Parietal lobe (tissue), 2 donors: ENCODE measurements at places on chromosomes 7 and 10. TPM values are rescaled to one million over a fixed set of nuclear protein-coding genes. Genes with fewer than 3 reads are reported as not detected.

The MBL2 gene
- total RNA-seq: not detected

The ZNF800 gene
- 36.9 TPM for total RNA-seq

The COL28A1 gene
- 1.3 TPM for total RNA-seq

The NEUROG3 gene
- total RNA-seq: not detected

The C7orf57 gene
- 1.3 TPM for total RNA-seq

The C10orf90 gene
- 0.31 TPM for total RNA-seq

The CLDN3 gene
- total RNA-seq: not detected

The PTN gene
- total RNA-seq: 140 TPM

The JCAD gene
- 11.9 TPM for total RNA-seq

The CHST3 gene
- 7.8 TPM for total RNA-seq

The ZNF282 gene
- 27.5 TPM for total RNA-seq

The AZGP1 gene
- not detected for total RNA-seq

The TRIL gene
- total RNA-seq: 8.8 TPM

The EVX1 gene
- total RNA-seq: not detected

The NPSR1 gene
- not detected for total RNA-seq

The CALHM1 gene
- not detected for total RNA-seq

The RAMP3 gene
- total RNA-seq: 8.1 TPM

The EXOSC1 gene
- 39.1 TPM for total RNA-seq

The HMX2 gene
- total RNA-seq: not detected

The ANKRD30A gene
- total RNA-seq: not detected

The SPDYE2 gene
- not detected for total RNA-seq

The ZNF467 gene
- total RNA-seq: 1.3 TPM

The GIMAP1 gene
- 0.63 TPM for total RNA-seq

The GRID2IP gene
- 1.3 TPM for total RNA-seq

The MOGAT3 gene
- total RNA-seq: not detected

The FBXO24 gene
- total RNA-seq: not detected

The AMZ1 gene
- total RNA-seq: 2.5 TPM
